ENCODE measurements at places on chromosomes 6 and 20.

DNA sequence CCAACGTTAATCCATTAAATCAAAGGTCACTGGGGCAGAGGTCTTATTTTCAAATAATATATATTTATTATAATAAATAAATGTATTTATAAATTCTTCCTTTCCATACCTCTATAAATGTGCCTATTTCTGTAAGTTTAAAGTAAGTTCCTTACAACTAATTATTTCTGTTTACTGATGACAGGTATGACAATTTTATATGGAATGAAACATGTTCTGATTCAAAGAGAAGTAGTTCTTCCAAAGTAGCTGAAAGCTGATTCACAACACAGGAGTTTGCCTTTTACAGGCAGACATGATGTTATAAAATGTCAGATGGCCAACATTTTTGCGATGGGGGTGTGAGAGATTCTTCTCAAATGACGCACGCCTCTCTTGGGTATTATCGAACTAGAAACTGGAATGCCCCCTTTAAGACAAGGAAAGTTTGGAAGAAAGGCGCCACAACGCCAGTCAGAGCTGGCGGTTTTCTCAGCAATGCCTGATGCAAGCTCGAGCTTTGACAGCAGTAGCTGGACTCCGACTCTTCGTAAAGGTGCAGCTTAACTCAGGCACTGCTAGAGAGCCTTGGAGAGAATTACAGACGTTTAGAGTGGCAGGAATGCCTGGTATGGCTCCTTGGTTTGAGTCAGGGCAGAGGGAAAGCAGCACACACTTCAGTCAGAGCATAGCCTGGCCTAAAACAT is 92.1 kb downstream of the FOXC1 start:
- DNase-seq, result no peak

DNA sequence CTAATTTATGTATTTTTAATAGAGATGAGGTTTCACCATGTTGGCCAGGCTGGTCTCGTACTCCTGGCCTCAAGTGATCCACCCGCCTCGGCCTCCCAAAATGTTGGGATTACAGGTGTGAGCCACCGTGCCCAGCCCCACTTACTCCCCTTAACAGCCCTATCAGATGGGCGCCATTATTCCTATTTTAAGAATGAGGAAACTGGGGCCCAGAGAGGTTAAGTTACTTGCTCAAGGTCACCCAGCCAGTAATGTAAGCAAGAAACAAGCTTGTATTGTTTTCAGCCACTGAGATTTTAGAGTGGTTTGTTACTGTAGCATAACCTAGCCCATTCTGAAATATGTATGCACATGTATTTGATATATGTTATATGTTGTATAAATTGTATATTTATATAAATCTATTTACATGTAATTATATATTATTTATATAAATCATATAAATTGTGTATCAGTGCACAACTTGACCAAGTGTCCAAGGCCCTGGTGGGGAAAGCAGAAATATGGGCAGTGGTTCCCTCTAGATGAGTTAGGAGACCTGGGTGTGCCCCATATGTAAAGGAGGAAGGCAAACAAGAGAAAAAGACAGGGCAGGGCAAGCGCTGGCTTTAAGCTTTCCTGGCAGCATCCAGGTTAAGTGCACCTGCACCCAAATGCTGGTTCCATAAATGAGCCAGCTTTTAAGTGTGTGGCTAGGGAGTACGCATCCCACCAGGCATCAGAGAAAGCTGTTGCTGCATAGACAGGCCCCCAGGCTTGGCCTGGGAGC is 1.2 kb upstream of the GUCA1A start:
- no peak for DNase-seq

GRCh38 chr6:87243812-87244211 is 78.6 kb upstream of the SMIM8 start:
- DNase-seq, result no peak

GRCh38 chr6:73870907-73871306 is 174.9 kb downstream of the CD109 start:
- DNase-seq, result no peak
